ENCODE measurements at places on chromosomes 2 and 18. TPM values are rescaled to one million over a fixed set of nuclear protein-coding genes. Genes with fewer than 3 reads are reported as not detected.
A peak's percentile ranks its signal among the peaks of the same experiment; 100 is the strongest.

Gene NPC1
- total RNA-seq, result 25.5 TPM

Gene GORASP2
- 94.8 TPM for total RNA-seq

Gene CD302
- total RNA-seq, result 2.1 TPM

Gene PRSS56
- not detected for total RNA-seq

Gene NEB
- total RNA-seq, result 0.05 TPM

Gene ST8SIA3
- not detected for total RNA-seq

Gene CDK15
- not detected for total RNA-seq

Gene DTNA
- total RNA-seq, result 0.36 TPM

GRCh38 chr18:23300231-23300805 is 152.8 kb upstream of the RIOK3 start:
- no peaks in the 10 kb centered on the region for H3K27me3 ChIP-seq
- H3K27ac ChIP-seq, result no peak overlapping the region
- H3K36me3 ChIP-seq, result no peaks in the 10 kb centered on the region
- DNase-seq, result no peak

- H3K4me3 ChIP-seq, result no peak overlapping the region
- no peaks in the 10 kb centered on the region for H3K4me1 ChIP-seq
- no peaks in the 10 kb centered on the region for H3K36me3 ChIP-seq
- no peaks in the 10 kb centered on the region for H3K27me3 ChIP-seq
- no peak overlapping the region for H3K27ac ChIP-seq
These were observed 18.4 kb upstream of the HPCAL1 start for GRCh38 chr2:10284108-10284870.

GRCh38 chr2:55999790-56000189 is 76.2 kb upstream of the EFEMP1 start:
- H3K4me3 ChIP-seq, result no peak overlapping the region
- no peaks in the 10 kb centered on the region for H3K36me3 ChIP-seq
- no peaks in the 10 kb centered on the region for H3K27me3 ChIP-seq
- DNase-seq, result no peak
- H3K4me1 ChIP-seq, result no peaks in the 10 kb centered on the region

DNA sequence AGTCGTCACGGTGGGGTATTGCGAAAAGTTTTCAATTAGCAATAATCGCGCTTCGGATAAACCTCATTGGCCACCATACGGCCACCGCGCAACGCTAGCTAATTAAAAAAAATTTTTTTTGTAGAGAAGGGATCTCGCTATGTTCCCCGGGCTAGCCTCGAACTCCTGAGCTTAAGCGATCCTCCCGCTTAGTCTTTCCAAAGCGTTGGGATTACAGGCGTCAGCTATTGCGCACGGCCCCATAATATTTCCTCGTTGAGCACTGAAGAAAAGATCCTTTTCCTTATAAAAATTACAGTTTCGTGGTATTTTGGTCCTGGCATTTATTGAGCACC is 759 bp upstream of the ACTR1B start:
- H3K27ac ChIP-seq, result peak overlapping the region; percentile 63
- no peaks in the 10 kb centered on the region for H3K4me1 ChIP-seq
- peak overlapping the region; percentile 72 for H3K4me3 ChIP-seq
- H3K36me3 ChIP-seq, result 0 out of 2 replicates have a peak, but pooled peaks cover 3% of the 10 kb centered on the region

GRCh38 chr18:10685484-10685883 is 159.7 kb downstream of the NAPG start:
- peaks cover 3% of the 10 kb centered on the region for H3K36me3 ChIP-seq

DNA sequence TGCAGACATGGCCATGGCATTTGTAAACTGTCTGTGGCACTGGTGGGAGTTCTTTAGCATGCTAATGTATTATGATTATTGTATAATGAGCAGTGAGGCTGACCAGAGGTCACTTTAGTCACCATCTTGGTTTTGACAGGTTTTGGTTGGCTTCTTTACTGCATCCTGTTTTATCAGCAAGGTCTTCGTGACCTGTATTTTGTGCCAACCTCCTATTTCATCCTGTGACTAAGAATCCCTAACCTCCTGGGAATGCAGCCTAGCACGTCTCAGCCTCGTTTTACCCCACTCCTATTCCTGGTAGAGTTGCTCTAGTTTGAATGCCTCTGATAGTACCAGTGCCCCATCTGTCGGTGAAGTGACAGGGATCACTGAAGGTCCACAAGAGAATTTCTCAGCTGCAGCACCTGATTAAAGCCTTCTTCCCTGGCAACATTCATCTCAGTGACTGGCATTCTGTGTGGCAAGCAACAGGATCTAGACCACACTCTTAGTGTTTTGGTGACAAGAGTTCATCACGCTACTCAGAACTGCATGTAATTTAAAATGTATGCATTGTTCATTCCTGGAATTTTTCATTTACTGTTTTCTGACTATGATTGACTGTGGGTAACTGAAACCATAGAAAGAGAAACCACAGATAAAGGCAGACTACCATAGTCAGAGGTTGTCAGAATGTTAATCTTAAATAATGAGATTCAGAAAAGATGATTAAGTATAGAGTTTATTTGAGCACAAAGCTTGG is 43.0 kb upstream of the GPR39 start:
- no peaks in the 10 kb centered on the region for H3K36me3 ChIP-seq
- no peaks in the 10 kb centered on the region for H3K4me1 ChIP-seq
- no peak overlapping the region for H3K27ac ChIP-seq
- DNase-seq, result no peak

- no peak for DNase-seq
- H3K27ac ChIP-seq, result no peak overlapping the region
- no peaks in the 10 kb centered on the region for H3K36me3 ChIP-seq
- H3K4me1 ChIP-seq, result no peaks in the 10 kb centered on the region
- no peak overlapping the region for H3K4me3 ChIP-seq
- H3K27me3 ChIP-seq, result no peaks in the 10 kb centered on the region
These were observed 82.8 kb upstream of the DSEL start for GRCh38 chr18:67599277-67599676.

- no peak for DNase-seq
- no peaks in the 10 kb centered on the region for H3K27me3 ChIP-seq
- H3K4me1 ChIP-seq, result no peaks in the 10 kb centered on the region
- no peaks in the 10 kb centered on the region for H3K36me3 ChIP-seq
- no peak overlapping the region for H3K27ac ChIP-seq
These were observed 18.2 kb downstream of the TGIF1 start for GRCh38 chr18:3468066-3468705.

DNA sequence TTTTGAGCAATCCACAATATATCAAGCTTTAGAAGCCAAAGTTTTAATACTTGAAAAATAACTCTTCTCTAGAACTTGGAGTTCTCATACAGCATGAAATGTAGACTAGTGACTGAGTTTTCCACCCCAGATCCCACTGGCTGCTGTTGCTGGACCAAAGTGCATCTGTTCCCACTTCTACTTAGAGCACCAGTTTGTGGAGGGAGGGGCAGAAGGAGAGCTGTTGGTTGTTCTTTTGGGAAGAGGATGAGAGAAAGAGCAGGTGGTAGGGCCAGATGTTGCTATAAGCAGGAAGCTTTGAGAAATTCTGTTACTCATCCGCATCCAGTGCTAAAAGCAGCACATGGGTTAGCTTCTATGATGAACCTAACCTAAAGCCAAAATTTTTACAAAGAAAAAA is 59.0 kb downstream of the MBD2 start:
- H3K27ac ChIP-seq, result no peak overlapping the region
- no peaks in the 10 kb centered on the region for H3K4me1 ChIP-seq
- no peak for DNase-seq

- H3K27ac ChIP-seq, result peak within 1 kb of the TSS; percentile 55
- H3K36me3 ChIP-seq, result no peaks in the 10 kb centered on the region
- DNase-seq, result no peak
- no peaks in the 10 kb centered on the region for H3K27me3 ChIP-seq
- peak within 1 kb of the TSS; percentile 64 for H3K4me3 ChIP-seq
- peaks cover 26% of the 10 kb centered on the region for H3K4me1 ChIP-seq
These were observed at the start of gene CAPG for GRCh38 chr2:85409845-85410583. CAPG (minus strand) TSS chr2:85410366; CDS start chr2:85402145, 8,221 bp downstream.

DNA sequence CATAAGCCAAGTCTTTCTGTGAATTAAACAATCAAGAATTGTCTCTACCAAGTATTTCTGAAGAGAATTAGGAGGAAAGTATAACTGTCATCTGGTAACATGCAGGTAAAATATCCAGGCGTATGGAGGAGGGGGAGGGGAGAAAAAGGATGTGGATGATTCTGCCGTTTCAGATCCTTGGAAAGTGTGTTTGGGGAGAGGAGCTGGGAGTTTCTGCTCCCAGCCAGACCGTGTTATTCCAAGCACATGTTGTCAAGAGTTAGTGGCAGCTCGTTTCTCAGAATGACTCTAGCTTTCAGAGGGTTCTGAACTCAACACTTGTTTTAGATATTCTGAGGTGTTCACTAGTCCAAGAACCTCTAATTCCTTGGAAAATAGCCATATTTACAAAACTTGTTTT is 137.6 kb downstream of the FAM124B start:
- peaks cover 2% of the 10 kb centered on the region for H3K27me3 ChIP-seq
- H3K4me3 ChIP-seq, result no peak overlapping the region
- H3K4me1 ChIP-seq, result no peaks in the 10 kb centered on the region

- no peaks in the 10 kb centered on the region for H3K27me3 ChIP-seq
- no peaks in the 10 kb centered on the region for H3K36me3 ChIP-seq
- no peak overlapping the region for H3K4me3 ChIP-seq
- no peaks in the 10 kb centered on the region for H3K4me1 ChIP-seq
- H3K27ac ChIP-seq, result no peak overlapping the region
These were observed 57.5 kb upstream of the GREB1L start for GRCh38 chr18:21184396-21184996.

DNA sequence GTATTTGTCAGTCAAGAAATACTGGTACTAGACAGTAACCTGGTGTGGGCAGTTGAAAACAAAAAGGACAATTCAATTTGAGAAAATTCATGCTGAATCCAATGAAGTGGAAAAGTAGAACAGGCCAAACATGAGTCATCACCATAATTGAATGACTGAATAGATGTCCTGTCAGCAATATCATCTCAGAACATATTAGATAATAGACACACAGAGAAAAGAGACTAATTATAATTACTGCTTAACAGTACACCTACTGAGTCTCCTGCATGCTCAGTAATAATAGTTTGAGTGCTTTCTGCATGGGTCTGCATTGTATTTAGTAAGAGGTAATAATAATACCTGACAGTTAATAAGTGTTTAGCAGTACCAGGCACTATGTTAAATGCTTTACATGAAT is 138.6 kb upstream of the ZC3H15 start:
- no peaks in the 10 kb centered on the region for H3K27me3 ChIP-seq
- DNase-seq, result no peak
- H3K4me1 ChIP-seq, result no peaks in the 10 kb centered on the region

GRCh38 chr2:117603567-117603966 is 210.9 kb upstream of the DDX18 start:
- H3K36me3 ChIP-seq, result no peaks in the 10 kb centered on the region
- no peaks in the 10 kb centered on the region for H3K4me1 ChIP-seq
- no peak overlapping the region for H3K27ac ChIP-seq
- no peak overlapping the region for H3K4me3 ChIP-seq
- DNase-seq, result no peak
- H3K27me3 ChIP-seq, result no peaks in the 10 kb centered on the region

- H3K4me1 ChIP-seq, result peaks cover 5% of the 10 kb centered on the region
- no peaks in the 10 kb centered on the region for H3K27me3 ChIP-seq
- no peaks in the 10 kb centered on the region for H3K36me3 ChIP-seq
- H3K4me3 ChIP-seq, result no peak overlapping the region
- peak; percentile 53 for DNase-seq
These were observed 41.4 kb downstream of the IL1R2 start for GRCh38 chr2:102033031-102033749.

DNA sequence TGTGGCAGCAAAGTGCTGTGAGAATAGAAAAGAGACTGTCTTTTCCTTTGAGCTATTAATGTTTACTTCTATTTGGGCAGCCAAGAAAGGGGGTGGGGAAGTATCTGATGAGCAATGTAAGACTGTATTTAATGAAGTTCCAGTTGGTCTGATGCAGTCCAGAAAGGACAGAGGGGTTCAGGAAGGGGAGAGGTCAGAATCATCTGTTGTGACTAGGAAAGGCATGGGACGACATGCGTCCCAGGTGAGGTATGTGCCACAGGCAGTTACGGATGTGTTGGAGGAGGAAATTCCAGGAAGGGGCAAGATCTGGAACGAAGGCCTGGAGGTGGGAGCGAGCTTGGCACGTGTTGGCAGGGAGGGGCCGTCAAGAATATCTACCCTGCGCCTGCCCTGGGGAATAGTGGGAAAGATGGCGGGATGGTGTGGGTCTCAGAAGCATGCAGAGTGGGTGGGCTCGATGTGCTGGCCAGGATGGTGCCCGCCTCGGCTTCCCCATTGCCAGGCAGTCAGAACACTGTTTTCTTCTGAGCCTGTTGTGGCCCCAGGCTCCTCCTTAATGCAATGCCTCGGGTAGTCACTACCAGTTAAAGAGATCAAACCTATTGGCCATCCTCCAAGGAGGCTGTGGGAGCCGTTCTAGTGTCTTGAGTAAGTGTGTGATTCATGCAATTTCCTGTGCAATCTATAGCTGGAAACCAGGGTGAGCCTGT is 57.8 kb upstream of the TXNDC2 start:
- no peaks in the 10 kb centered on the region for H3K27me3 ChIP-seq
- no peak overlapping the region for H3K27ac ChIP-seq
- no peak overlapping the region for H3K4me3 ChIP-seq
- no peaks in the 10 kb centered on the region for H3K4me1 ChIP-seq

DNA sequence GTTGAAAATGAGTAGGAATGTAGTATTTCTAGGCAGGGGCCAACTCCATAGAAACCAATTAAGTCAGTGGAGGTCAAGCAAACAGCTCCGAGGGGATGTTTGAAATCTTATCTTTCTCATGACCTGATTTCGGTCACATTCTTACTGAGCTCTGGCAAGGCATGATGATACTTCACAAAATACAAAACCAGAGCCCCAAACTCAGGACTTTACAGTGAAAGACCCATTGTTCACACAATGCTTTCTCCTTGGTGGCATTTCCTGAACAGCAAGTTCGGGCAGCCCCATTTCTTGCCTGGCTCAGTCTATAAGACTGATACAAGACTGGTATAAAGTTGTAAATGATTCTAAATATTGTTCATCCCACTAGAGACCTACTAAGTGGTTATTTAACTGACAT is 53.3 kb downstream of the LAMA1 start:
- no peaks in the 10 kb centered on the region for H3K4me1 ChIP-seq
- DNase-seq, result no peak
- no peak overlapping the region for H3K4me3 ChIP-seq
- H3K27ac ChIP-seq, result no peak overlapping the region
- H3K27me3 ChIP-seq, result no peaks in the 10 kb centered on the region

DNA sequence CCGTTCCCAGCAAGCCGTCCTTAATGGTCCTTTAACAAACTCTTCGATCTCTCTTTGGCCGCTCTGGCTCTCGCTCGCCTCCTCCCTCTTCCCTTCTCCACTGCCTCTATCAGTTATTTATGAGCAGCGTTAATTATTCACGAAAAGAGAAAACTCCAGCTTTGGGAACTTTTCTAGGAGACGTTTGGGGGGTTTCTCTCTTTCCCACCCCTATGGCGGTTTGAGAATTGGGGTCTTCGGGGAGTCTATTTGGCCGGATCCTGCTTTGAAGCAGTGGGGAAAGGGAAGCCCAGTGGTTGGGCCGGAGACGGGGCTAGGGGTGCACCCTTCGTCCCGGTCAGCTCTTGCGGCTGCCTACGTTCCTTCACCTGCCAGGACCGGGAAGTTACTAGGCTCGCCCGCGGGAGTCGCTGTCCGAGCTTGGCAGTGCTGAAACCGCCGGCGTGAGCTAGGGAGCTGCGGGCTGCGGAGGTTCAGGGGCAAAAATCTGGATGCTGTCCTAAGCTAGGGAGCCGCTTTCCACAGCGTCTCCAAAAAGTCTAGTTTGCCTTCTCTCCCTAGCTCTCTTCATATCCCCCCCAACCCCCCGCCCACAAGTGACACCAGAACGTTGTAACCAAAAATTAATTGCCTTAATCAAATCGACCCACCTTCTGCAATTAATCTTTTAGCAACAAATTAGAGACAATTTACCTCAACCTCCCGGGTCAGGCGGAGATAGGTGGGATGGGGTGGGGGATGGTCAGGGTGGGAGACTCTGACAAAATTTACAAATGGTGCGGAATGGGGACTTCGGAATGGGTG is 8.9 kb upstream of the SKOR2 start:
- no peak overlapping the region for H3K4me3 ChIP-seq
- no peak overlapping the region for H3K27ac ChIP-seq
- H3K36me3 ChIP-seq, result no peaks in the 10 kb centered on the region
- no peak for DNase-seq
